ENCODE measurements at places on chromosomes 5 and 9.

- DNase-seq, result no peak
Observed at GRCh38 chr9:127866535-127866934, 10.9 kb downstream of the AK1 start.

- no peak for DNase-seq
Observed at GRCh38 chr5:30103052-30103451, 1090.4 kb upstream of the CDH6 start.

DNA sequence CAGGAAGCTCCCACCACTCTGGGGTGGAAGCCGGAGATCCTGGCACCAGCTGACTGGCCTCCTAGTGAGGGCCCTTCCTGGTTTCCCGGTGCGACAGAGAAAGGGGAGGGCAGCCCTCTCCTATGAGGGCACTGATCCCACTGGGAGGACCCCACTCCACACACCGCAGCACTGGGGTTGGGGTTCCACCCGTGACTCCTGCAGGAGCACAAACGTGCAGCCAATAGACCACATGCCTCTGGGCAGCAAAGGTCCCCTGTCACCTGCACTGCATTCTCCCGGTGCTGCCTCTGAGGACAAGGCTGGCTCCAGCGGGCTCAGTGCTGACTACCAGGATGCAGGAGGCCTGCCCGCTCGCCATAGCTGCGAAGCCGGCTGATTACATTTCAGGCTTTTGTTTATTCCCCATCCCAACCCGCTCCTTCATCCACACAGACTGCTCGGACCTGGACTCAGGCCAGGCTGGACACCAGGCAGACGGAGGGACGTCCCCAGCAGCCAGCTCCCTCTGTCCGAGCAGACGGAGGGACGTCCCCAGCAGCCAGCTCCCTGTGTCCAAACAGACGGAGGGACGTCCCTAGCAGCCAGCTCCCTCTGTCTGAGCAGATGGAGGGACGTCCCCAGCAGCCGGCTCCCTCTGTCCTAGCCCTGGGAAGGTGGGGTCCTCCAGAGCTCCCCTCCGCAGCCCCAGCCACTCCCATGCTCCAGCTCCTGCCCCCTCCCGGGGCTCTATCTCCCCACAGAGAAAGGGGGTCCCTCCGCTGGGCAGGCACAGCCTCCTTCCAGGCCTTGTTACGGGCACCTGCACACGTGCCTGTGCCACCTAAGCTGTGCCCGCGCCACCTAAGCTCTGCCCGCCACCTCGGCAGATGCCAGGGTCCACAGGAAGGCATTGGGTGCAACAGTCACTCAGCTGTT is 8.8 kb upstream of the CEP72 start:
- DNase-seq, result peak; percentile 34

DNA sequence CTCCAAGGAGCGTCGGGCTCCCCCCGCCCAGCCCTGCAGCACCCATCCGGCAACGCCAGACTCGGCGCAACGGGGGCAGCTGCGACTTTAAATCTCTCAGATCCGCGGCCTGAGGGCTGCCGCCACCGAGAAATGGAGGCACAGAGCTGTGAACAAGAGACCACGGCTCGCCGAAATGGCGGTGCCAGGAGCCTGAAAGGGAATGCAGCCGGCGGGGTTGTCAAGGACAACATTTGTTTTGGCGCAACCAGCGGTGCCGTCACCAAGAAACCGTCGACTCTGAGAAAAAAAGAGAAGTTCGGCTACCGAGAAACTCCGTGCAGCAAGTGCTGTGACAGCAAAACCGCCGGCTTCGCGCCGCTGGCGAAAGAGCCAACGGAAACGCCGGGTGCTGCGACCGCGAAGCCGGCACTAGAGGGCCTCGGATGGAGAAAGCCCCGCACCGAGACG is 2.1 kb upstream of the ANXA2R start:
- DNase-seq, result peak; percentile 90

DNA sequence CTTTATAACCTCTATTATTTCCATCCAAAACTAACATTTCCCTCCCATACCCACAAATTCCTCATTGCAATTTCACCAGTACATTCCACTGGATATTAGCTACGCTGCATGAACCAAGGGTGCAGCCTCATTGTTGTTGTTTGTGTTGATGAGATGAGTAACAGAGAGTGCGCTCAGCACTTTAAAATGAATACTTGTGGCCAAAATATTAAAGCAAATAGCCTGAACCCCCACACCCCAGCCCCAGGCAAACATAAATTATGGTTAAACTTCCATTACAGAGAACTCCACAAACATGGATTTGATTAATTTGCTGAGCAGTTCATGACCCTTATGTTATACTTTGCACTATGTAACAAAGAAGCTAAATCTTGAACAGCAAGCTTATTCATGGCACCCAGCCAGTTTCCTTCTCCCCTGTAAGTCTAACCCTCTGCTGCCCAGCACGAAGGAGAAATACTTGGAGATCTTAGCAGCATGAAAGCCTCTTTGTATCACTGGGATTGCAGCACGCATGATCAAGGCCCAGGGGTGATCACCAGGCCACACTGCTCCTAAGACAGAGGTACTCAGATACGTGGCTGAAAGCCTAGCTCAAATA is 205.0 kb downstream of the DOCK8 start:
- DNase-seq, result no peak

DNA sequence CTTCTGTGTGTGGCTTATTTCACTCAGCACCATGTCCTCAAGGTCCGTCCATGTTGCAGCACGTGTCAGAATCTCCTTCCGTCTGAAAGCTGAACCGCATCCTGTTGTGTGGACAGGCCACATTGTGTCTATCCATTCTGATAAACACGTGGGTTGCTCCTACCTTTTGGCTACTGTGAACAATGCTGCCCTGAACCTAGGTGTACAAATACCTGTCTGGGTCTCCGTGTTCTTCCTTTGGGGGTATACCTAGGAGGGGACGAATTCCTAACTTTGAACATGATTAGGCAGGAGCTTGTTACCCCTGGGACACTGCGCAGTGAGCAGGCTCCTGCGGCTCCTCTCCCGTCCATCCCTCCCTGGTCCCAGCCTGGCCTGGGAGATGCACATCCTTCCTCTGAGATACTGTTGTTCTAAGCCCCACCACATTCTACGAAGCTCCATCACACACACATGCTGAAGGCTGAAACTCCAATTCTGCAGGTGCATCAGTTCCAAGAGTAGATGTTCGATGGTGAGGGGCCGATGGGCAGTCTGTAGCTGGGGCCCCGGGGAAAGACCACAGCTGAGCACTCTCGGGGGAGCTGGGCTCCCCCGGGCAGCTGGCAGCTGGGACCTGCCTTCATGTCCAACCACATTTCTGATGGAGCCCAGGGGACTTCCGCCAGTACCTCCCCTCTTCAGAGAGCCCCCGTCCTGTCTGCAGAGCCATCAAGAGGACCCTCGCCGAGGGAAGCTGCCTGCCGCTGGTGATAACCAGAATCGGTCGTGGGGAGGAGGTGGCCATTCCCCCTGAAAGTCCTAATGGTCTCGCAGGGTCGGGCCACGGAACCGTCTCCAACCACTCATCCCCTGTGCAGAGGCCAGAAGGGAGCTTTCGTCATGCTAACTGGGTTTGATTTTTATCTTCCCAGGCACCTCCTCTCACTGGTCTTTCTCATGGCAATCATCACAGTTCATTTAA is 120.9 kb downstream of the COL23A1 start:
- no peak for DNase-seq

DNA sequence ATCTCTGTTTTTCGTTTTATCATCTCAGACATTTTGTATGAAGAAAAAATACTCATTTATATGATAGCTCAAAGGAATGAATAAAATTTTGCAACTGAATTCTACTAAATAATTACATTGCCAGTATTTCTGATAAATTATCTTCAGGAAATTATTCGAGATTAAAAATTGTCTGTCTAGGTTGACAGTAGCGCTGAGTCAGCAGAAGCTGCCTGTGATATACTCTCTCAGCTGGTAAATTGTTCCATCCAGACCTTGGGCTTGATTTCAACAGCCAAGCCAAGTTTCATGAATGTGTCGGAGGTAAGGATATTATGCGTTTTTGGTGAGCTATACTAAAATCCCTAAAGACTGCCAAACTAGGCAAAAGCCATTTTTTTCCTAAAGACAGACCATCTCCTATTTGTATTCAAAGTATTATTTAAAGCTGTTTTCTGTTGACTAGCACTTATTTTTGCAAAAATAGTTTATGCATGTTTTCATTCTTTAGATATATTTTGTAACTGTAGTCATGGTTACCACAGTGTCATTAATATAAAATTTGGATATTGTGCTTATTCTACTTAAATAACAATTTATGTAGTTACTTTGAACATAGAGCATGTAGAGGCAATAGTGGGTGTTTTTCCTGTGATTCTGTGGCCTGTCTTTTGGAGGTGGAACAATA is 17.4 kb downstream of the LECT2 start:
- no peak for DNase-seq

DNA sequence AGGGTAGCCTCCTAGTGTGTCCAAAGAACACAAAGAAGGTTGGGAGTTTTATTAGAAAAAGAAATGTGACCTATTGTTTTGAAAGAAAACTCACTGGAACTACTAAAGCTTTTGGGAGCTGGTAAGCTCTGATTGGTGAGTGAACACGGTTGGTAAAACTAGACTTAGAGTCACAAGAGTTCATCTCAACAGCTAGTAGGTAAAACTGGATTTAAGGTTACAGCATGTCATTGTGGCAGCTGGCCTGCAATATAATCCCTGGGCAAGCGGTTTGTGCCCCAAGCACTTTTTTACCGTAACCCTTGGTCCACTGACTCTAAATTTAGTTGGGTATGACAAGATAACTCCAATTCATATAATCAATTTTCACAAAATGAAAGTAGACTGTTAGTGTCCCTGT is 47.4 kb downstream of the UBAP2 start:
- no peak for DNase-seq

- no peak for DNase-seq
Observed at GRCh38 chr5:166596043-166596442, 1695.4 kb upstream of the WWC1 start.

DNA sequence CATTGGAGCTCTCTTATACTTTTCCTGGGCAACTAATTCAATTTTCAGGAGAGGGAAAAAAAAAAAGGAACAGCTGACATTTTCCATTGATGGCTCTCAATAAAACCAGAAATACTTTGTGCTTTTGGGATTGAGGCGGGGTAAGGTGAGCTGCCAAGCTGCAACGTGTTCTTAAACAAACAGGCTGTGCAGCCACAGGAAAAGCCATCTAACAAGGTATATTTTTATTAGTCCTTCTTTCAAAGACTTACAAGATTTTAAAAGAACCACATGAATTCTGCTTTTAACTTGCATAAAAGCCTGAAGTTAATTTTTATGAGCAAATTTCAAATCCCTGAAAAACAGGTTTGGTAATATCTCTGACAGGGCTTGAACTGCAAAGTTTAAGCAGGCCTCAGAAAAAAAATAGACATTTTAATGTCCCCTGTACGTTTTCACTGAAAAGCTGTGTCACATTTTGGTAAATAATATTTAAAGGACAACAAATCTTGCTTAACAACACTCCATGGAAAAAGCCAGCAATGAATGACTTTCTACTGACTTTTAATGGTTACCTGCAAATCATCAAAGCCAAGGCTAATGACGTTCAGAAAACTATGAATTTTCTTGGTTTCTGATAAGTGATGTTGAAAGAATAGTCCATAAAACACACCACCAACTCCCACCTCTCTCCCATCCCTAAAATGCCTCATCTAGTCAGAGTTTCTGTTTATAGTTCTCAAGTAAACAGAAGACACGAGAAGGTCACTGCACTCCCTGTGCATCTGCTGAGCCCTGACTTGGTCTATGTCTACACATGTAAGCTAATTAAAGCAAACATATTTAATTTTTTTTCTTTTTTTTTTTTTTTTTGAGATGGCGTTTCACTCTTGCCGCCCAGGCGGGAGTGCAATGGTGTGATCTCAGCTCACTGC is 433.6 kb downstream of the PIK3R1 start:
- DNase-seq, result no peak

DNA sequence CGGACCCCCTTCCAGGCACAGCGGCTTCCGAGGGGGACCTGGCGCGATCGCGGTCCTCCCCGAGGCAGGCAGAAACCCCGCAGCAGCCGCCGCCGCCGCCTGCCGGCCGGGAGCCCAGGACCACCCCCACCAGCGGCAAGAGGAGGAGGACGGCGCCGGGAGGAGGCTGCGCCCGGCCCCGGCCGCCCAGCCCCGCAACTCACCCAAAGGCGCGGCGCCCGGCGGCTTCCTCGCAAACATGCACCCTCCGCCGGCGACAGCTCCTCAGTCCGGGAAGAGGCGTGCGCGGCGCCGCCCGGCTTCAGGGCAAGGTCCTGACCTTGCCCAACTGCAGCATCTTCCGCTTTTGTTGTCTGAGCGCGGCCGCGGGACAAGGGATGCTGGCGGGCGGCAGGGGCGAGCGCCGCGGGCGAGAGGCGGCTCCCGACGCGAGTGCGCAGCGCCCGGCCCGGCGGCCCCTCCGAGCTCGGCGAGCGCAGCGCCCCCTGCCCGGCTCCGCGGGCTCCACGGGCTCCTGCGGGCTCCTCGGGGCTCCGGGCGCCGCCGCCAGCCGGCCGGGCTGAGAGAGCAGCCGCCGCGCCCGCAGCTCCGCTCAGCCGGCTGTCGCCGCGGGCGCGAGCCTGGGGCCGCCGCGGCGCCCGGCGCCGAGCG is 507 bp downstream of the CTNND2 start:
- no peak for DNase-seq

DNA sequence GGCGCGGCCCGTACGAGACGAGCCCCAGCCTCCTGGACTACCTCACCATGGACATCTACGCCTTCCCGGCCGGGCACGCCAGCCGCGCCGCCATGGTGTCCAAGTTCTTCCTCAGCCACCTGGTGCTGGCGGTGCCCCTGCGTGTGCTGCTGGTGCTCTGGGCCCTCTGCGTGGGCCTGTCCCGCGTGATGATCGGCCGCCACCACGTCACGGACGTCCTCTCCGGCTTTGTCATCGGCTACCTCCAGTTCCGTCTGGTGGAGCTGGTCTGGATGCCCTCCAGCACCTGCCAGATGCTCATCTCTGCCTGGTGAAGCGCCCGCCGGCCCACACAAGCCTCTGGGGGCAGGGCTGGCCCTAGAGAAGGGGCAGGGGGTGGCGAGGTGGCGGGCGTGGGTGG is 18.5 kb downstream of the PLPP7 start:
- DNase-seq, result no peak

DNA sequence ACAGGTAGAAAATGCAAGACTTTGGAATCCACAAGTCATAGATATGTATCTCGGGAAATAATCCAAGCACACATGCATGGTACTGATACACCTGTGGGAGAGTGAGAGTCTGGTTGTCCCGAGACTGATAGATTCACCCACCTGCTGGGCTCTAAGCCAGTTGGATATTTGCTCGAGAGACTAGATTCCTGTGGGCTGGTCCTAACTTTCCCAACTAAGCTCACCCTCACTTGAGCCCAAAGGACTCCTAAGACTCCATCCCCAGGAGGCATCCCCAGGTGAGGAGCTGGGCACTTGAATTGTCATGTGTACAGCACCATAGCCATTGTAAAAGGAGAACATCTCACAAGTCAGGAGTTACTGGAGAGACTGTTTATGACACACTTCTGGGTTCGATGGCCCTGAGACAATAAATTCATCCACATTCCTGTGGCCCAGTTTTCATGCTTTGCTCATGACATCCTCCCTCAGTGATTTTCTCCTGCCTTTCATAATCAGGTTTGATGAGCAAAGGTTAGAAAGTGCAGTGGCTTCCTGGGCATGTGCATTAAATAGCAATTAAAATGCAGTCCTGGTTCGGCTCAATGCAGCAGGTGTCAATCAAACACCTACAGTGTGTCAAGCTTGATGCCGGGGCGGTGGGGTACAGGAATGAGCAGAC is 18.1 kb downstream of the SLC1A1 start:
- no peak for DNase-seq

- DNase-seq, result no peak
Observed at GRCh38 chr9:81694541-81694940, 5.2 kb upstream of the TLE1 start.

- no peak for DNase-seq
Observed at GRCh38 chr5:151037561-151038411, 17.4 kb downstream of the GPX3 start.

Measured in SHP77 (cell line).